ENCODE measurements at places on chromosomes 16 and 17. TPM values are rescaled to one million over a fixed set of nuclear protein-coding genes. Genes with fewer than 3 reads are reported as not detected.
A peak's percentile ranks its signal among the peaks of the same experiment; 100 is the strongest.

Gene MYH11
- total RNA-seq = not detected

Gene TMC7
- total RNA-seq = not detected

Gene KIF19
- total RNA-seq = not detected

Gene MMP25
- 0.38 TPM for total RNA-seq

Gene WNT3
- not detected for total RNA-seq

GRCh38 chr16:80893686-80894085, 89.3 kb upstream of the CDYL2 start:
- peaks cover 7% of the 10 kb centered on the region for H3K27me3 ChIP-seq
- H3K4me1 ChIP-seq = no peaks in the 10 kb centered on the region
- no peak overlapping the region for H3K4me3 ChIP-seq
- H3K36me3 ChIP-seq = no peaks in the 10 kb centered on the region
- DNase-seq = no peak

DNA sequence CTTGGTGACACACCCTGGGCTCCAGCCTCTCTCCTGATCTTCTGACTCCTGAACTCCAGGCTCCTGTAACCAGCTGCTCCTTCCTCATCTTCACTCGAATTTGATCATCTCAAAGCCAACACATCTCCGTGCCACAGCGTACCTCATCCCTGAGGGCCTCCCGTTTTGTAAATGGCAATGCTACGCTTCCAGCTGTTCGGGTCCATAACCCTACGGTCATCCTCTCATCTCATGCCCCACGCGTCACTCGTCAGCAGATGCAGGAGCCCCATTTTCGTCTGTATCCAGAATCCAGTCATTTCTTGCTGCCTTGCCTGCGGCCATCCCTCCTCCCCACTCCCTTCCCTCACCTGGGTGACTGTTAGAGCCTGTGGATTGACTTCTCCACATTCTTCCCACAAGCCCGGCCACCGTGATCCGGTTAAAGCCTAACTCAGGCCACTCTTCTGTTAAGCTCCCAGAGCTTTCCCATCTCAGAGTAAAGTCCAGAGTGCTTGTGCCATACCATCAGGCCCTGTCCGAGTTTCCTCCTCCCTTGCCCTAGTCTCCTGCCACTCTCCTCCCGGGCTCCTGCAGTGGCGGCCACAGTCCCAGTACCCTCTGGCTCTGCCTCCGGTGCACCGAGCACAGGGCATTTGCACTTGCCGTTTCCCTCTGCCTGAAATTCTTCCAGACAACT, 20.3 kb upstream of the AKTIP start:
- H3K27ac ChIP-seq = peak overlapping the region; percentile 78
- H3K4me3 ChIP-seq = no peak overlapping the region
- peaks cover 21% of the 10 kb centered on the region for H3K4me1 ChIP-seq
- peaks cover 33% of the 10 kb centered on the region for H3K27me3 ChIP-seq

DNA sequence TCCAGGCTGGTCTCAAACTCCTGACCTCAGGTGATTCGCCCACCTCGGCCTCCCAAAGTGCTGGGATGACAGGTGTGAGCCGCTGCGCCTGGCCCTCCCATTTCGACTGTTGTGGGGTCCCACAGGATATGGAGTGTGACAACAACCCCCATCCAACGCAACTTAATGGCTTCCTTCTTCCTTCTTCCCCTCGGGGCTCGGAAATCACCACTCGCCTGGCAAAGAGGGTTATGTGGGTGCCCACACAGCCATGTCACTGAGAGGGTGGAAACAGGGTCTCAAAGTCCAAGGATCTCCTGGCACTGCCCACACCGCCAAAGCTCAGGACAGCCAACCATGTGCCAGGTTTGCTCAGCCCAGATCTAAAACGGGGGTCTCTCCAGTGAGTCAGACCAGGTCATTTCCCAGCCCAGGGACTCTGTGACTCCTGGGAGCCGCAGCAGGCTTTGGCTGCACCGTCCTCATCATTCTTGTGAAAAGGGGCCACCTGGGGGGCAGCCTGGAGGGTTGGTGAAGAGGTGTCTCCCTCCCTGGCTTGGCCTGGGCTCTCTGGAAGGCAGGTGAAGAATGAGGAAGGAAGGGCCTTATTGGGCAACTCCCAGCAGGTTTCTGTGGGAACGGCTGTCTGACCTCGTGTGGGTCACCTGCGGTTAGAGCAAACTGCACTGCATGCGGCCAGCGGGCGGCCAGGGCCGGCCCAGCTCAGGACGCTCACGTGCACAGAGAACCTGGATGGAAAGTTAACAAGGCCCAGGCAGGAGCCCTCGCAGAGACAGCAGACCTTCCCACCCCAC, 25.3 kb upstream of the LITAF start:
- no peaks in the 10 kb centered on the region for H3K36me3 ChIP-seq
- H3K27ac ChIP-seq = no peak overlapping the region
- peaks cover 64% of the 10 kb centered on the region for H3K4me1 ChIP-seq
- no peak overlapping the region for H3K4me3 ChIP-seq

DNA sequence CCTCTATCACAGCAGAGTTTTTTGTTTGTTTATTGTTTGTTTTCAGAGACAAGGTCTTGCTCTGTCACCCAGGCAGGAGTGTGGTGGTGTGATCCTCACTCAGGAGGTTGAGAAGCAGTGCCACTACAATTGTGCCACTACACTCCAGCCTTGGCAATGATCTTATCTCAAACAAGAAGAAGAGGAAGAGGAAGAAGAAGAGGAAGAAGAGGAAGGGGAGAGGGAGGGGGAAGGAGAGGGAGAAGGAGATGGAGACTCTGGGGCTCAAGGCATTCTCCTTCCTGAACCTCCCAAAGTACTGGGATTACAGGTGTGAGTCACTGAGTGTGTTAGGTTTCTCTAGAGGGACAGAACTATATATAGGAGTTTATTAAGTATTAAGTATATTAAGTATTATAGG, 17.1 kb upstream of the C17orf58 start:
- no peaks in the 10 kb centered on the region for H3K36me3 ChIP-seq
- peaks cover 1% of the 10 kb centered on the region for H3K27me3 ChIP-seq
- H3K4me1 ChIP-seq = peaks cover 13% of the 10 kb centered on the region
- H3K27ac ChIP-seq = no peak overlapping the region

DNA sequence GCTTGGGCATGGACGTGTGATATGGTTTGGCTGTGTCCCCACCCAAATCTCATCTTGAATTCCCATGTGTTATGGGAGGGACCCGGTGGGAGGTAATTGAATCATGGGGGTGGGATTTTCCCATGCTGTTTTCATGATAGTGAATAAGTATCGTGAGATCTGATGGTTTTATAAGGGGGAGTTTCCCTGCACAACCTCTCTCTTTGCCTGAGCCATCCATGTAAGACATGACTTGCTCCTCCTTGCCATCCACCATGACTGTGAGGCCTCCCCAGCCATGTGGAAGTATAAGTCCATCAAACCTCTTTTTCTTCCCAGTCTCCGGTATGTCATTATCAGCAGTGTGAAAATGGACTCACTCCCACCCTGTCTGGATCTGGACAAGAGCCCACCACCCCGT, 393.4 kb downstream of the SEC14L1 start:
- H3K4me3 ChIP-seq = no peak overlapping the region
- H3K4me1 ChIP-seq = peaks cover 9% of the 10 kb centered on the region
- H3K36me3 ChIP-seq = peaks cover 5% of the 10 kb centered on the region
- no peak overlapping the region for H3K27ac ChIP-seq
- H3K27me3 ChIP-seq = no peaks in the 10 kb centered on the region

DNA sequence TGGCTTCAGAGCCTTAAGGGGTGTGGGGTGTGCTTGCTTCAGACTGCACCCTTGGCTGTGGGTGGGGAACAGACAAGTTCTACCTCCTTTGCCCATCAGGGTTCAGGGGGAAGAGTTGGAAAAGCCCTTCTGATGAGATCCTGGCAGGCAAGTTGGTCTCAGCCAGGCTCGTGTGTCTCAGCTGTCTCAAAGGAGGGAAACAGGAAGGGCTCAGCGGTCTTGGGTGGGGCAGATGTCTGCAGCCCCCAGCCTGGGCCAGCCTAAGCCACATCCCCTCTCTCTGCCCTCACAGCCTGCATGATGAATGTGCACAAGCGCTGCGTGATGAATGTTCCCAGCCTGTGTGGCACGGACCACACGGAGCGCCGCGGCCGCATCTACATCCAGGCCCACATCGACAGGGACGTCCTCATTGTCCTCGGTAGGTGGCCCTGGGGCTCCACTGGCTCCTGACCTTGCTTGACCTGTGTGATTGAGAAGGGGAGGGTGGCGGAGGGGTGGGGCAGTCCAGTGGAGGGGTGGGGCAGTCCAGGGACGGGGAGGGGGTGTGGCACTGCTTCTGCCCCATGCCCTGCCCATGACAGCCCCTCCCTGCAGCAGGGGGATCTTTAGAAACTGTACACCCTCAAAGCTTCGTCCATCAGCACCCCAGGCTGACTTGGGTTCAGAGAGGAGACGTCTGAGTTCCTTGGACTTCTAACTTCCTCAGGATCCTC, 199.5 kb downstream of the PRKCB start:
- H3K4me1 ChIP-seq = peaks cover 66% of the 10 kb centered on the region
- peaks cover 44% of the 10 kb centered on the region for H3K36me3 ChIP-seq
- H3K27me3 ChIP-seq = no peaks in the 10 kb centered on the region
- H3K27ac ChIP-seq = peak overlapping the region; percentile 87

DNA sequence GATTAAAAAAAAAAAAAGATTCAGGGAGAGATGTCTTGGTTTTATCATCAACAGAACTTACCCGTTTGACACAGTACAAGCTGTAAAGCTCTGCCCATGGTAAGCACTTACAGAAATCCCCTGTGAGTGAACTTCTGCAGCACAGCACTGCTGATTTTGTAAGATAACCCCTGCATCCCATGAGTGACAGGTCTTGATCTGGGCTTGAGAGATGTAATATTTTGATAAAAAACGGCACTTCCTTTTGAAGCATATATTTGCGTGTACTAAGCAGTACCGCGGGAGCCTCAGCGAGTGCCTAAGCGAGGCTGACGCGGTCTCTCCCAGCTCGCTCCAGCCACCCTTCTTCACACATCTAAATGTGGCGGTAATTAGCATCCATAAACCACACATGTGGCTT, 50.5 kb downstream of the IKZF3 start:
- no peaks in the 10 kb centered on the region for H3K27me3 ChIP-seq
- peak; percentile 69 for DNase-seq
- peak overlapping the region; percentile 71 for H3K4me3 ChIP-seq
- H3K4me1 ChIP-seq = peaks cover 32% of the 10 kb centered on the region

Measured in naive thymus-derived CD8-positive, alpha-beta T cell (primary cell).